ENCODE measurements at places on chromosomes 2 and 18. TPM values are rescaled to one million over a fixed set of nuclear protein-coding genes. Genes with fewer than 3 reads are reported as not detected.

Gene NBEAL1
- 39.3 TPM for total RNA-seq

Gene ZNF396
- 6.5 TPM for total RNA-seq

Gene NPHP1
- total RNA-seq, result 11.8 TPM

Gene TRIM54
- 0.31 TPM for total RNA-seq

Gene APCDD1
- 22.9 TPM for total RNA-seq
